ENCODE measurements at places on chromosomes 3 and 15. TPM values are rescaled to one million over a fixed set of nuclear protein-coding genes. Genes with fewer than 3 reads are reported as not detected.

GRCh38 chr15:87682527-87682926 lies 574.0 kb downstream of the NTRK3 start:
- DNase-seq, result no peak

DNA sequence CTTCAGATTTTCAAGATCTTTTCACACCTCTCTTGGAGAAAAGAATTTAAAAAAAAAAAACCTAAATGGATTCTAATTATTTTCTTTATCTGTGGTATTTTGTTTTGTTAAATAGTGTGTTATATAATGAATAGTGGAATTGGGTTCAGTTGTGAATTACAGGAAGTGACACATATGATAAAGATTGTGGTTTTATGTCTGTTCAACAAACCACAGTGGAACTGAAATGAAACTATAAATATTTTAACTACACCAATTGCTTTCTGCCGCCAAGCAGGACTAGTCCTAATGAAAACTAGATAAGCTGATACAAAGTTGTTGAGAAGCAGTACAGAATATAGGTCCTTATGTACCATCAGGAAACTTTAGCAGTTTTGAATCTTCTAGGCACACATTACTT lies 121.6 kb downstream of the UBE2E2 start:
- no peak for DNase-seq

CGNL1 gene
- 3.9 TPM for total RNA-seq

DNA sequence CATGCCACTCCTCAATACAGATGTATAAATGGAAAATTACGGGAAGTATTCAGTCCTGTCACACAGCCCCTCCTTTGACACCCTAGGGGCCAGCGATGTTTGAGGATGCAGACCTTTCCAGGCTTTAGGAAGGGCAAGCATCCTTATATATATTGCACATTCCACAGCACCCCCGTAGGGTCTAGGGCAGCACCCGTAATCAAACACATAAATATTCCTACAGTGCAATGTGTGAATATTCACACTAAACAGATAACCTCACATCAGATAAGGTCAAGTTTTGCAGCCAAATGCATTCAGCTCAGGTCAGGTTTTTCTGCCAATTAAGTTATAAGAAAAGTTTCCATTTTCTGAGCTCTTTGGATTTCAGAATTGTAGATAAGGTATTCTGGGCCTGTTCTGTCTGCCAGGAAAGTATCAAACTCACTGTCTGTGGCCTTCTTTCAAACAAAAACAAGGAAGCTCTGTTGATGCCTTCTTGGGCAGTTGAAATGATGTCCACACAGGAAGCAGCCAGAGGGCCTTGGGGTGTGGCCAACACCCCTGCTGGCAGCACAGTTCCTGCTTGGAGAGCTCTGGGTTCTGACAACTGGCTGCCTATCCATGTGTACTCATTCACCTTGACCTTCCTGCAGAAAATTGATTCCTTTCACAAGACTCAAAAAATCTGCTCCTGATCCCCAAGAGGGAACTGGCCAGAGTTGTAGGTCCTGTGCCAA lies 427.0 kb downstream of the NTRK3 start:
- no peak for DNase-seq

- no peak for DNase-seq
Observed at GRCh38 chr3:14441240-14441919, 39.0 kb downstream of the SLC6A6 start.

- DNase-seq, result no peak
Observed at GRCh38 chr3:110454066-110454465, 617.5 kb upstream of the NECTIN3 start.

DNA sequence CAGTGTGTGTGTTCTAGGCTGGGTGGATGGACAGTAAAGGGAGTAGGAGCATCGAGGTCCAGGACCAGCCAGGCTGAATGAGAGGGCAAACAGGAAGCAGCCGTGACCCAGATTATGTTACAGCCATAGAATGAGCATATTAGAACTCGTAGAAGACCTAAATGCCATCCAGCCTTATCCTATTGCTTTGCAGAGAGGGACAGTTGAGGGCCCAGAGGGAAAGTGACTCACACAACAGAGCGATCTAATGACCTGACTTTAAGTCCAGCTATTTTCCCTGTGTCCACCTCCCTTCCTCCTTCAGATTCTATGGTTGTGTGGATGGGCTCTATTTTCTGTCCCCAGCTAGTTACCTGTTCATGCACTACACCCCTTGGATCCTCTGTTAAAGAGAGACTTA lies 634.1 kb upstream of the TBL1XR1 start:
- no peak for DNase-seq

GRCh38 chr15:40010686-40011085 lies 28.3 kb downstream of the SRP14 start:
- no peak for DNase-seq

DNA sequence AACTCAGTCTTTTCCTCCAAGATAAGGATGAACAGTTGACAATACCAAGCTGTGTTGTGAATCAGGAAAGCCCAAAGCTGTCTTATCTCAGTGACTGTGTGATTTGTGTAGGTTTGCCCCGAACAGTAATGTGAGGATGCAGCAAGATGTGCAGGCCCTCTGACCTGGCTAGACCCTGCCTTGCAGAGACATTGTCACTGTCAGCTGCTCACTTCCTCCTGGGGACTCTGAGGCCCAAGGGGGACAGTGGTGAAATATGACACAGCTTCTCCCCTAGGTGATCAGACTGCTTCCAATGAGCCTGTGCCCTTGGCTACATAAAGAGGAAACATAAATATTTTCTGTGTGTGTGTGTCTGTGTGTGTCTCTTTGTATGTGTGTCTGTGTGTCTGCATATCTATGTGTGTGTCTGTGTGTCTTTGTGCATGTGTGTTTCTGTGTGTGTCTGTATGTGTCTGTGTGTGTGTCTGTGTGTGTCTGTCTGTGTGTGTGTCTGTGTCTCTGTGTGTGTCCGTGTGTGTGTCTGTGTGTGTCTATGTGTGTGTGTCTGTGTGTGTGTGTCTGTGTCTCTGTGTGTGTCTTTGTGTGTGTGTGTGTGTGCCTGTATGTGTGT lies 21.7 kb downstream of the LRRK1 start:
- no peak for DNase-seq

DNA sequence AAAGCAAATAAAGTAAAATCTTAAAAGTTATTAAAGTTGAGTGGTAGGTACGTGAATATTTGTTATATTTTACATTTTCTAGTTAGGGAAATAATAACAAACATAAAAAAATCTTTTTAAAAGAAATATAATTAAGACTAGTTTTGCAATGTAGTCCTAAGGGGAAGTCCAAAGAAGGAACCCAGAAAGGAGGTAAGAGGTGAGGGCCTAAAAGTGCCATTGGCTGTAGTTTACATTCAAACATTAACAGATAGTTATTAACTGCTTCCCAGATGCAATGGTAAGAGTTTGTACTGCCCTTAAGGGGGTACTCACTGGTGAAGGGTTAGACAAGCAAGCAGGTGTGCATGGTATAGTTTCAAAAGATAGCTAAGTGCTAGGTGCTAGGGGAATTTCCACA lies 79.2 kb downstream of the B3GALNT1 start:
- DNase-seq, result no peak

GRCh38 chr15:39919748-39920509 lies at the start of gene GPR176:
GPR176 (minus strand) TSS chr15:39920266; CDS start chr15:39920026, 240 bp downstream.
- DNase-seq, result peak; percentile 26

GRCh38 chr3:188218603-188219002 lies 64.6 kb downstream of the LPP start:
- no peak for DNase-seq

GRCh38 chr3:116300226-116300625 lies 145.1 kb downstream of the LSAMP start:
- DNase-seq, result no peak

DNA sequence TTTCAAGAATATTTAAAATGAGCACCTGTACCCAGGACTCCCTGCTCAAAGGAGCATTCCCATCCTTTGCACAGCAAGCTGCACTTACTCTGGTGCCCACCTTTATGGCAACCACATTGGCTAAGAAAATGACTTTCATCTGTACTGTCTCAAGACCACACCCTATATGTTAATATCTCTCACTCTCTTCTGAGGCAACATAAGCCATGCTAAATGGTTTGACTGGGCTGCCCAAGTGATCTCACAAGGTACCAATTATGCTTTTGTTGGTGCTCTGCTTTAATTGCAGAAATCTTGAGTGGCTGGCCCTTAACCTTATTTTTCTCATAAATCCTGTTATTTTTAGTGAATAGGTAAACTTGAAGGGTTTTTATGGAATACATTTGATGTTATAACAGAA lies 17.7 kb downstream of the RYK start:
- DNase-seq, result no peak

- peak; percentile 29 for DNase-seq
Observed at GRCh38 chr15:90872486-90873184, 4.2 kb downstream of the FURIN start.

- no peak for DNase-seq
Observed at GRCh38 chr15:92035961-92036360, 182.5 kb downstream of the SLCO3A1 start.

GRCh38 chr3:129723558-129724324 lies 117.3 kb upstream of the PLXND1 start:
- DNase-seq, result peak; percentile 35

- no peak for DNase-seq
Observed at GRCh38 chr3:64073158-64073761, 50.0 kb upstream of the PSMD6 start.

DNA sequence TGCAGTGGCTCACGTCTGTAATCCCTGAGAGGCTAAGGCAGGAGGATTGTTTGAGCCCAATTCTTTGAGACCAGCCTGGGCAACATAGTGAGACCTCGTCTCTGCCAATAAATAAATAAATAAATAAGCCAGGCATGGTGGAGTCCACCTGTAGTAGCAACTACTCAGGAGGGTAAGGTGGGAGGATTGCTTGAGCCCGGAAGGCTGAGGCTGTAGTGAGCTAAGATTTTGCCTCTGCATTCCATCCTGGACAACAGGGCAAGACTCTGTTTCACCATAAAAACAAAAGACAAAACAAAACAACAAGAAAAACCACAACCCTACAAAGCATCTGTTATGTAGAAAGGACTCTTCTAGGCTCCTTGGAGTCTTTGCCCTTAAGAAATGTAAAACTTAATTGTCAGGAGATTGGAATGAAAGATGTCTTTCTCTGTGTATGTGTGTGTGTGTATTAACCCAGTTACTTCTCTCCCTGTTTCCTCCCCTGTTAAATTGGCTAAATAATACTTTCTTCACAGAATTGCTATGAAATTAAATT lies 9.5 kb downstream of the NECTIN3 start:
- DNase-seq, result no peak

GRCh38 chr15:91938136-91938535 lies 84.6 kb downstream of the SLCO3A1 start:
- DNase-seq, result no peak

SENP8 gene
- total RNA-seq, result 2.3 TPM

- DNase-seq, result no peak
Observed at GRCh38 chr3:119647171-119647570, 13.2 kb downstream of the POPDC2 start.

CHRNA5 gene
- 9.7 TPM for total RNA-seq

- no peak for DNase-seq
Observed at GRCh38 chr3:173591401-173591800, 193.9 kb downstream of the NLGN1 start.

DNA sequence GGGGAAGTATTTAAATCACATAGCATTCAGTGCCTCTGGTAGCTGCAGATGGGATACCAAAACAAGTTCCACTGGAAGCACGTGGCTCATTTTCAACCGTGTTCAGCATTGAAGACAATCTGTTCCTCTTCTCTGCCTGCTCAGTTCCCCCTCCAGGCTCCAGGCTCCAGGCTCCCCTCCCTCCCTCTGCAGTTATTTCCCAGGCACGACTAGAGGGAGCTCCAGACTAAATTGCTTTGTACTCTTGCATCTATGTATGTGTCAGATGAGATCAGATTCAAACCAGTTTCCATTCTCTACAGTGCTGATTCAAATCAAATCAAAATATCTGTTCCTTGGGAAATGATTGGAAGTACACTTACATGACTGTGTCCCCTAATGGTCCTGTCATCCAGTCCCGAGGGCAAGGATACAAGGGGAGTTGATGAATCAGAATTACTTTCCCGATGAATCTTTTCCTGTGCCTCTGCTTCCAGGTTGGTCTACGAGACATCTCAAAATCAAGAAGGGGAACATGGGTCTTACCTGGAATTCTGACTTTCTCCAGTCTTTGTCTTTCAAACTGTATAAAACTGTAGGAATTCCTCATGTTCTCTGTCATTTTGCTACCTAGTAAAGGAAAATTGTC lies 600.5 kb downstream of the EDEM1 start:
- DNase-seq, result peak; percentile 24

GRCh38 chr3:180690061-180690460 lies 10.8 kb upstream of the CCDC39 start:
- no peak for DNase-seq

CPLX3 gene
- not detected for total RNA-seq

TNNC1 gene
- 1.1 TPM for total RNA-seq

MUC13 gene
- total RNA-seq, result 360 TPM

- no peak for DNase-seq
Observed at GRCh38 chr3:106013971-106014370, 145.2 kb upstream of the CBLB start.

DNA sequence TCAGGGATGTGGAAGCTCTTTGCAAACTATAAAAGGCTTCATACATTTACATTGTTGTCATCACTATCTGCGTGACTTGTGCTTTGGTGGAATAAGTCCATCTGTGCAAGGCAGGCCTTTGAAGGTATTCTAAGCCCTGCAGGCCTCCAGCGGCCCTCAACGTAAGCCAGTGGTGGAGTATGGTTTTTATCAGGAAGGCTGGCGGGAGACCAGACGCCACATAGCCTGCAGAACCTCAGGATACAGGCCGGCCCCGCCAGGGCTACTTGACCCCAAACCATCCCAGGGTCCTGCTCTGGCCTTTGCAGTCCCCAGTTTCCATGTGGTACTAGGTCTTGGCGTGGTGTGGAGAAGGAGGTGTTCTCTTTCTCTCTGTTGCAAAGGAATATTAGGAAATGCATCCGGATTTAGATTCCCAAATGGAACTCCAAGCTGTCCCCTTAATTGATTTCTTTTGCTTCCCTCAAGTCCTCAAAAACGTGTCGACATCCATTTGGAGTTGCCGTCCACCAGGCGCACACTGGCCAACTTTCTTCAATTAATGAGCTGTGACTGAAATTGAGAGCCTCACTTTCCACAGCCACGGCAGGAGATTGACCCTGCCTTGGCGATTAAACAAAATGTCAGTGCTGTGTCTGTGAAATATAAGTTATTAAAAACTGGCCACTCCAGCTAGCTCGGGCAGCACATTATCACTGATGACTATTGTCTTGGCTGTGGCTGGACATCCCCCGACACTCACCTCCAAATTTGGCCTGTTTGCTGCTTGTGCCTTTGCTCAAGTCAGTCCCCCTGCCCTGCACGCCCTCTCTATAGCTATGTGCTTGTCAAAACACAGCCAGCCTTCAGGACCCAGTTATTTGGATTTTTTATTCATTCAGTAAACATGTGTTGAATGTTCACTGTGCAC lies 239.8 kb upstream of the TLE3 start:
- DNase-seq, result no peak

SNX22 gene
- total RNA-seq, result 0.29 TPM
